RWPE2 (cell line): ENCODE measurements at places on chromosomes 6 and 20.
A peak's percentile ranks its signal among the peaks of the same experiment; 100 is the strongest.

GRCh38 chr6:146548898-146549374, 5.3 kb downstream of the RAB32 start:
- DNase-seq: no peak

- no peak for DNase-seq
These were observed 4.0 kb upstream of the PLN start for GRCh38 chr6:118544105-118544504.

DNA sequence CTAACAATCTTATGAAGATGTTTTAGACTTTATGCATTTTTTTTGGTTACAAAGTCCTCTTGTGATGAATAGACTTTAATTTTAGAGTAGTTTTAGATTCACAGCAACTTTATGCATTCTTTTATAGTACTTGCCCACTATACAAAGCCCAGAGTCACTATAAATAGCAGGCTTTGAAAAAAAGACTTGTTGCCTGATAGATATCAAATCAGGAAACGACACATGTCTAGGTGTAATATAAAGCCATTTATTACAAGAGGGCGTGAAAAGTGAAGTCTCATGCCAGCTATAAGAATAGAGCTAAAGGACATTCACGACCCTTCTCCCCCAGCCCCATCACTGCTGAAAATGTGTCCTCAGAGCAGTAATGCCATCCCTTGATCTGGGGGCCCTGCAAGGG, 78.0 kb upstream of the MRPS10 start:
- no peak for DNase-seq

- DNase-seq: peak; percentile 79
These were observed 24.5 kb downstream of the UCKL1 start for GRCh38 chr20:63931735-63932134.

DNA sequence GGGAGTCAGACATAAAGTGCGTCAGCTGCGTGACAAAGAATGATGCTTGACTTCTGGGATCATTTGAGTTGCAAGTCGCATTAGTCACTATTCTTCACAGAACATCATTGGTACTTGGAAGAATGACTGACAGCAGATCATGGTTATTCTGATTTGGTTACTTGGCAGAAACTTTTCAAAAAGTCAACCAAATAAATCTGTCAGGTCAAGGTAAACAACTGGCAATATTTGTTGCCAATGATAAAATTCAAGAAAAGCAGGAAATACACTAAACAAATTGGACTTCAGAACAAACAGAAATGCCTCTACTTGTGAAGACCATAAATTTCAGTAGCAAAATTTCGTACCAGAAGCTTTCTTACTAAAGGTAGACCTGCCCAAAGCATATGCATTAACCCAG, 221.6 kb downstream of the TFAP2A start:
- DNase-seq: no peak

GRCh38 chr20:63177134-63177784, 38.7 kb downstream of the YTHDF1 start:
- DNase-seq: no peak

DNA sequence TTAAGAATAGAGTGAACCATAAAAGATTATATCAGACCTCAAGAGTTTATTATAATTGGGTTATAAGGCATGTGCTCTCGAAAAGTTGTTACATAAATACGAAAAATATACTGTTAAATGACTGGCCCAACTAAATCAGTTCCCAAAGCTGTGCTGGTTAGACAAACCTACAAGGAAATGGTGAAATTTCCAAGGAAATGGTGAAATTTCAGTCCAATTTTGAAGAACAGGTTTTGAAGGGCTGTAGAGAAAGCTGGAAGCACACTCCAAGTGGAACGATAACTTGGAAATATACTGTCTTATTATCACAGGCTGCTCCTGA, 400 bp upstream of the TRMT11 start:
- no peak for DNase-seq

DNA sequence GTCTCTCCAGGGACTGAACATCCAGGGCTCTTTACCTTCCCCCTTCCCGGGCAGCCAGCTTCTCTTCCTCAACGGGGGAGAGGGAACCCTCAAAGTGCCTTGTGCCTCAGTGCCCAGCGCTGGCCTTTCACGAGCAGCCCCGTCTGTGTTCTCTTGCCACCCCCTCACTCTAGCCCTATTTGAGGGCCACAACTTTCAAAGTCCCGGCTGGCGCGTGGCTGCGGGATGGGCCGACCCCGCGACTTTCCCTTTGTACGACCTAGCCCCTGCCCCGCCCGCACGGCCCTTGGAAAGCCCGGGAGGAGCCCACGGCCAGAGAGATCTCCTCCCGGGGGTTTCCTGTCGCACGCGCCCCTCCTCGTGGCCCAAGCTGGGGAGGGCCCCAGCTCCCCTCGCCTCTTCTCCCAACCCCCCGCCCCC, 559 bp downstream of the SCRT2 start:
- no peak for DNase-seq

DNA sequence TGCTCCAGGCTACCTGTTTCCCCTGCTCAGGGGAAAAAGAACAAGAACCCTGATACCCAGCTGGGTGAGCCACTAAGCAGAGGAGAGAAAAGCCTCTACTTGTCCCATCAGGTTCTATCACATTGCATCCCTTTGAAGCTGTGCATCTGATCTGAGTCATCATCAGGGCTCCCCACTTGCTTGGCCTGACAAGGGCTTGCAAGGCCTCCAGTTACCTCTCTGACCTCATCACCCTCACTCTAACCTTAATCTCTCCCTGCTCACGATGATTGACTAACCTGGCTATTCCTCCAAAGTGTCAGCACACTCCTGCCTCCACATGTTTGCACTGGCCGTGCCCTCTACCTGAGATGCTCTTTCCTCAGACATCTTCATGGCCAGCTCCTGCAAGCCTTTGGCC, 309.5 kb upstream of the CHD6 start:
- no peak for DNase-seq

GRCh38 chr6:37092923-37093727, 76.8 kb upstream of the PIM1 start:
- DNase-seq: no peak

DNA sequence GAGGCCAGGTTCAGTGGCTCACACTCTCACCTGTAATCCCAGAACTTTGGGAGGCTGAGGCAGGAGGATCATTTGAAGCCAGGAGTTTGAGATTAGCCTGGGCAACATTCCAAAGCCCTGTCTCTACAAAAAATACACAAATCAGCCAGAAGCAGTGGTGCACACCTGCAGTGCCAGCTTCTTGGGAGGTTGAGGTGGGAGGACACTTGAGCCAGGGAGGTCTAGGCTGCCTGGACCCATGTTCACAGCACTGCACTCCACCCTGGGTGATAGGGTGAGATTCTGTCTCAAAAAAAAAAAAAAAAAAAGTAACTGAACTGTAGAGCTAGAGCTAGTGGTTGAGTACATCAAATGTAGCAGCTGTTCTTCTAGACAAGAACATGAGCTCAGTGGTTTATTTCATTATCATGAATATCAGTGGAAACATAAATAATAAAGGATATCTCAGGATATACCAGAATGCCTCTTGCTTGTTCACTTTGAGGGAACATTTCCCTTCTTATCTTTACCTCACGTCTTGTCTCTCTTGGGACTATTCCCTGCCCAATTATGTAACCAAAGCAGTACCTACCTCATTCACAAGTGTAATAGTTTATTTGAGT, 17.6 kb downstream of the NANP start:
- DNase-seq: no peak

DNA sequence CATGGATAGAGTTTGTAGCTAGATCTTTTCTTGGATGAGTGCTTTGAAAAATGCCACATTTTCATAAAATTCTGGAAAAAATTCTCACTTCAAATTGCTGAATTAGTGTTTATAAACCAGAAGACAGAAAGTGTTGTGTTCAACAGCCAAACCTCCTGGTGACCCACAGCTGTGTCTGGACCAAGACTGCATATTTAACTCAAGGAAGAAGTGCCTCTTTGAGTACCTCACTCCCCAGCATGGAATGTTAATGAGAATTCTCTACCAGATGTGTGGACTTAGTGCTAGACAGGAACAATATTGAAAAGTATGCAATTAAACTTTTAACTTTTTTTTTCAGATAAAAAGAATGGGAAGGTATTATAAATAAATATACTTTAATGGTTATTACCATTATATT, 609.3 kb downstream of the COL12A1 start:
- no peak for DNase-seq

DNA sequence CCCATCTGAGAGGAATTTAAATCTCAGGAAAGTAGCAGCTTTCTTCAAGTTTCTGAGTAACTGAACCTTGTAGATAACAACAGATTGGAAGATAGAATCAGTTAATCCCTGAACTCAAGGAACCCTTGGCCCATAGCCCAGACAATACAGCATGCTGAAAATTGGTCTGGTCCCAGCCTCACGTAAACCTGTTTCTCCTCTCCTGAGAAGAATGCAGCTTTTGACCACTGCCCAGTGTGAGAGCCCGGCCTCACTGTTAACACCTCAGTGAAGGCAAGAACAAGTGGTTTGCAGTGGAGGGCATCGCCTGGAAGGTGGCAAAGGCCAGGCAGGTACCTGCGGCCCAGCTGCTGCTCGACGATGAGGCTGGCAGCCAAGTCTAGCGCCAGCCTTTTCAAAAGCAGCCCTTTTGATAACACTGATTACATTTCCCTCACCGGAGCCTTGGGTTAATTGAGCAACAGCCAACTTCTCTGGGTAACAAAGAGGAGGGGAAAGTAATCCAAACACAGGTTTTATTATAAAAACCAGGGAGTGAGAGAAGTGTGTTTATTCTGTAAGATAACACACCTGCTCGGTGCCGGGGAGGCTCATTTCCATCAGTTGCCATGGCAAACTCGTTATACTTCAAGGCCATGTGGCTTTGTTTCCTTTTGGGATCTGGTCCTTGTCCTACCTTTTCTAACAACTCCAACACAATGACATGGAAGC, 54.0 kb downstream of the TRAF3IP2 start:
- no peak for DNase-seq

GRCh38 chr6:45074439-45074838, 253.7 kb upstream of the RUNX2 start:
- no peak for DNase-seq

DNA sequence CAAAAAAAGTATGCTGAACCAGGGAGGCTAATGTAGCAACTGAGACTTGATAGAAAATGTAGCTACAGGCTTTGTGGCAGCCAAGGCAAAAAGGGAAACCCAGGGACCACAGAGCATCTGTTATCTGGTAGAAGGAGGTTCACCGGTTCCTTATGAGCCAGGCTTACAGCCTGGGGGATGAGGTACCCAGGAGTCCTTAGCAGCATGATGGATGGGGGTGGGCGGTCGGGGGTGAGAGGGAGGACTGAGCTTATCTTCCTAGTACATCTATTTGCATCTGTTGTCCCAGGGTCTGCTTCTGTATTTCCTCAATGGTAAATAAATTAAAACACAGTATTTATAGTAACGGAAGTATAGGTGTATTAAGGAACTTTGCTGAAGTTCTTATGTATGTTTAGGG, 1.1 kb upstream of the GDAP1L1 start:
- no peak for DNase-seq

GRCh38 chr6:10535193-10535592, 14.0 kb downstream of the GCNT2 start:
- DNase-seq: no peak

DNA sequence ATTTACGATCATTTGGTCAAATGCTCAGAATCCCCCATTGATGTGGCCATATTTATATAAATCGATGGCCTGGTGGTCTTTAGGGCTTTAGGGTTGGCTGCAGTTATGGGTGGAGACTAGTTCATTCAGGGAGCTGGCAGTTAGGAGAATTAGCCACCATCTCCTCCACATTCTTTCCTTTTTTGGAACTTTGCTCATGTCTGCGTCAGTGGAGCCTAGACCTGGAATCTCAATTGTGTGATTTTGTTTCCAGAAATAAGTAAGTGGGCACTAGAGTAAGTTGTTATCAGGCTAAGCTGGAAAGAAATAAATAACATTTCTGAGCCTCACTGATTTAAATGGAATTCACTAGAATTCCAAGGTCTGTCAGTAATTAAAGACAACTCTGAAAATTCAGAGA, 29.0 kb upstream of the ELOVL5 start:
- no peak for DNase-seq

GRCh38 chr6:170207586-170208181, 83.2 kb downstream of the DLL1 start:
- DNase-seq: no peak

DNA sequence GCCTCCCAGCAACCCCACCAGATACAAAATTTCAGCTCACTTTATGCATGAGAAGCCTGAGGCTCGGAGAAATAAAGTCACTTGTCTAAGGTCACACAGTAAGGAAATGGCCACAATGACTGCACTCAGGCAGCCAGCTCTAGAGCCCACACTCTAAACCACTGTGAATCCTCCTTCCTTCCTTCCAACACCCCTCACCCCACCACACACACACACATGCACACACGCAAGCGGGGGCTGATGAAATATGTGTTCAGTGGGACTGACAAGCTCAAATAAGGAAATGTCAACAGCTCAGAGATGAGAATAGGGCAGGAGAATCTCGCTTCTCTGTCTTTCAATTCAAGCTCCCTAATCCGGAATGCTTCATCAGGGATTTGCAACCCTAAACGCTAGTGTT, 6.0 kb upstream of the BPIFA1 start:
- no peak for DNase-seq

DNA sequence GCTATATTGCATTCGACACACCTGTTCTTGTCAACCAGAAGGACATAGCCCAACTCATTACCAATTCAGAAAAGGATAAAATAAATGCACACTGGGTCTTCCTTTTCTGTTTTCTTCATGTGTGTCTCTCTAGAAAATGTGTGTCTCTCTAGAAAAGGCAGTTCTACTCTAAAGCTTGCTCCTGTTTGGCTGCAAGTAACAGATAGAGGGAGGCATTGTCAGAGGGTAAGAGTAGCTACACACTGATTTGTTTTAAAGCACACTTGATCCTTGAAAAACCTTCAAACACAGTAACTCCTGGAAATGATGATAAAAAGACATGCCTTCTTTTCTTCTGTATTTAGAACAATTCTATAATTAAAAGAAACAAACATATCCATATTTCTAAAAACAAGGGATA, 21.3 kb downstream of the GRM1 start:
- DNase-seq: no peak

DNA sequence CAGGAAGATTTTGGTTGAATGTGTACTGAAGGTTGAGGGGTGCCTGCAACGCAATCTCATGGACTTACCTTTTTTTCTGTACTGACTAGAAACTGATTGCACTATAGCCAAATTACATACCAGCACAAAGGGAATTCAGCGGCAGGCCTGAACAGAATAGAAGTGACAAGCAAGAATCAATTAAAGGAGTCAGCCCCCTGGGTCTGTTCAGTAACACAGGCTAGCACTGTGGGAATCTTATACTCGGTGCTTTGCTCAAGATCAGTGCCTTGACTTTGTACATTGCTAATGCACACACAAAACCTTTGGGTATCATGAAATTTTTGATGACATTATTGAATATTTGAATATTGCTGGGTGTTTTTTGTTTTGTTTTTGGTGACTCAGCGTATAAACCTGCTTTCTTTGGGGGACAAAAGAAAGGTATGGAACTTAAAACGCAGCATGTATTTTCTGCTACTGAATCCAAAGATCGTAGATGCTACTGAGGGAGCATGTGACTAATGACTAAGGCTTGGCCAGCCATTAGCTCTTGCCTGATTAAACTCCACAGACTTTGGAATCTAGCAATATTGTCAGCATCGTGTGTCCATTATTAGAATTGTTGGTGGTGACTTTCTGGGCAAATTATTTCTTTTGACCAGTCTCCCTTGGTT, 236.6 kb downstream of the ARID1B start:
- DNase-seq: no peak

GRCh38 chr6:144782634-144783033, 497.5 kb downstream of the UTRN start:
- DNase-seq: no peak

GRCh38 chr20:40891351-40891750, 137.3 kb upstream of the TOP1 start:
- DNase-seq: no peak
